ENCODE measurements at places on chromosomes 2 and 18.
A peak's percentile ranks its signal among the peaks of the same experiment; 100 is the strongest.

DNA sequence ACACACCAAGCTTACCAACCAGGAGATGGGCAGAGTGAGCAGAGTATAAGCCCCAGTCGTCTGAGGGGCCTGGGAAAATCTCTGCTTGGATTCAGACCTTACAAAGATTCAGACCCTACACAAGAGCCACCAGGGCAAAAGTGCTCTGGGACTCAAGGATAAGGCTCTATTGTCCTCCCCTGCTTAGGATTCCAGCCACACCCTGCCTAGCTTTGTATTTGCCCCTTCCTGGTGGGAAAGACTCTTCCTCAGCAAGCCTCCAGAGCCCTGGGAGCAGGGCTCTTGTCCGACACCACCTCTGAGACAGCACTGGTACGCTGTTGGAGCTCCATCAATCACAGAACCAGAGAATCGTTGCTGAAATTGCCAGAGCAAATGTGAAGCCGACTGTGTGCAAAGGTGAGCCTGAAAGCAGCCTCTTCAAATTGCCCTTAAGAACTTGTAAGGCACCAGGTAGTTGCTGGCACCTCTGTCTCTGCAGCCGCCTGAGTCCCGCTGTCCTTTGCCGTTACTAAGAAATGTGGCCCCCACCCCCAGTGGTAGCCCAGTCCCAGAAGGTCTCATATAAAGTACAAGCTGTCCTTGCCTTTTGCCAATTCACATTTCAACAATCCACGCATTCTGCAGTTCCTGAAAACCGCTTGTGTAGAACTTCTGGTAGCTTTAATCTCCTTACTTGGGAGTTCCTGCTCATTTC is 148.7 kb downstream of the CTIF start:
- no peak for DNase-seq

DNA sequence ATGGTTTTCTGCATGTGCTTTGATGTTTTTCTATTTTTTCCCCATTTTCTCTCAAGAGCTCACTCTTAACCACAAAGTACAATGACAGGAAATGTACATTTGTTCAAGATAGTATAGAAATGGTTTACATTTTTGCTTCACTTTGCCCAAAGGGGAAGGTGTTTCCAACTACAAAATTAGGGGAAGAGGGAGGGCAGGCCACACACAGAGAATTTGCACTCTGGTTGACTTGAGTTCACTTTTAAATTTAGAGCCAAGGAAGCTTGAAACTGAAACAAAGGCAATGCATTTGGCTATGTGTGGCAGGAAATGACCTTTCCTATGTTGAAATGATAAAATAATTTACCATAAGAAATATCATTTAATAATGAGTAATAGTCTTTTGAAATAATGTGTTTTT is 19.1 kb upstream of the VIT start:
- DNase-seq = no peak

GRCh38 chr2:29573612-29574011 is 347.8 kb downstream of the ALK start:
- DNase-seq = no peak

DNA sequence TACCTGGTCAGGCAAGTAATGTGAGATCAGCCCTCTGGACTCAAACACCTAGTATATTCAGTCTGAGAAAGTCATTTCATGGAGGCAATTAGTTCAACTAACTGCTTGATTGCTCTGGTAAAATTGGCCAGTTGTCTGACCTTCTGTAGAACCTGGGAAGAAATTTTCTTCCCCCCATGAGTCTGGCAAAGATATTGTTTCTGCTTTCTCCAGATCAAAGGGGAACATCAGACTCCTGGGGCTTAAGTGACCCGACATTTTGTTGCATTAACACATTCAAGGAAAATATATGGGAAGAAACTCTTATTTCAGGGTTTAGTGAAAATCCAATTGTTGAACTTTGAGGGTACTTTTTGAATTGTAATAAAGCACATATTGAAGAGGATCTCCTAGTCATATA is 375.1 kb downstream of the SUCLG1 start:
- no peak for DNase-seq

DNA sequence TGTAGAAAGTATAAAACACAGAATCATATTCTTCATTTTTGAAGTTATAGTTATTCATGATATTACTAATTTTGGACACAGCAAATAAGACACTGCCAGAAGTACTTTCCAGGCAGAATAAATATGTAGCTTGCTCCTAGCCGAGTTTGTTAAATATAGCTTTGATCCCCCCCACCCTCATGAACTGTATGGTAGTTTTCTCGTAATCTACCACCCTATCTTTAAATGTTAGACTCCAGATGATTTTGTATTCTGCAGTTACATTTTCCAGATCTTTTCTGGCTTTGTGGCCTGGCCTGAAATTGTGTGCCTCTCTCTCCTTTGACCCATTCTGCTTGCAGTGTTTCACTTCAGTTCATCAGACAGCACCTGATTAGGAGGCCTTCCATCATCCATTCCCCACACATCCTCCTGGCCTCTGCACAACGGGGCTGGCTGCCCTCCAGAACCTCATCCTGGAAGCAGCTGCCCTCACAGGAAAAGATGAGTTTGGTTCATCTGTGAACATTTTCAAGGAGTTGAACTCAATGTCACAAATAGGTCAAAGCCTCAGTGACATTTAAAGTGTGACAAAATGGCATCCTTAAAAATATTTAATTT is 4.7 kb upstream of the KCNJ3 start:
- no peak for DNase-seq

GRCh38 chr18:40868110-40868858 is 1086.8 kb upstream of the PIK3C3 start:
- peak; percentile 87 for DNase-seq

All from H4 (cell line).